Caudate nucleus (tissue), 63 donors: ENCODE measurements at places on chromosomes 4 and X.

- no peak for DNase-seq
Observed at GRCh38 chr4:4642496-4643000, 100.7 kb upstream of the STX18 start.

DNA sequence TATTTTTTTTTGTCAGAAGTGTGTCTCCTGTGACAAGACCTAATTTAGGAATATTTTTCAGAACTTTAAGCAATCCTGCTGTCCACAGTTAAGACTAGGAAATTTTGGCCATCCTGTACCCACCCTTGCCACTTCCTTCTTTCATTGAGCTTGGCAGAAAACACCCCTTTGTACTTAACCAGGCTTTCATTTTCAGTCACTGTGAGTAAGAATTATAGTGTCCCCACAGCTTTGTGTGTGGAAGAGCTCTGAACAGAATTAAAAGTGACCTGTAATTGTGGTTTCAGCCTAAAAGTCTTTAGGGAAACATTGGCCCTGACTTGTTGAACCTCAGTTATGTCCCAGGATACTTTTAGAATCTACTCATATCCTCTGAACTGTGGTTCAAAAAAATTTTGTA is 153.7 kb upstream of the BMP3 start:
- DNase-seq: no peak

DNA sequence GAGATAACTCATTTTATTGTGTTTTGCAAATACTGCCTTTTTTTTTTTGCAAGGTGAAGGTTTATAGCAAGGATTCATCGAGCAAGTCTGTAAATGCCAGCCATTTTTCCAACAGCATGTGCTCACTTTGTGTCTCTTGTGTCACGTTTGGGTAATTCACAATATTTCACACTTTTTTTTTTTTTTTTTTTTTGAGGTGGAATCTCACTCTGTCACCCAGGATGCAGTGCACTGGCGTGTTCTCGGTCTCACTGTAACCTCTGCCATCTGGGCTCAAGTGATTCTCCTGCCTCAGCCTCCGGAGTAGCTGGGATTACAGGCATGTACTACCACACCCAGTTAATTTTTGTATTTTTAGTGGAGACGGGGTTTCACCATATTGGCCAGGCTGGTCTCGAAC is 1.9 kb downstream of the RNF4 start:
- no peak for DNase-seq

DNA sequence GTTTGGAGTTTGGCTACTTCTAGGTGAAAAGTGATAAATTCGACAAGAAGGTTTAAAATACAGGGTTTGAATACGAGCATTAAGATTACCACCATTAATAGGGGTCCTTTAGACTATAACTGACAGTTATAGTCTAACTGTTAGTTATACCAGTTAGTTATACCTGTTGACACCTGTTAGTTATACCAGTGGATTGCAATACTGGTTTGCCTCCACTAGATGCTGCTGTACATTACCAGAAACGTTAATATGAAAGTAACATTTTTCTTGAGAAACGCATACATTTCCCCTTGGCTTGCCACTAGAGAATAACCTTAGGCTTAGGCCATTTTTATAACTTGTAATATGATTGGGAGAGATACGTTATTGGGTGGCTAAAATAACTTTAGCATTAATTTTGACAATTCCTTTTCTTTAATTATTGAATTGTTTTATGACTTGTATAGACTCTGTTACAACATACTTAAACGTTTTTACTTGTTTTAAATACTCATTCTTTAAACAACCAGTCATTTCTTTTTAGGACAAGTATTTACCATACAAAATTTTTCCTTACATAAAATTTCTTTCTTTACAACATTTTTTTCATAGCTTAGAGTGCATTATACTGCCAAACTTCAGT is 911.2 kb downstream of the FSTL5 start:
- DNase-seq: no peak

DNA sequence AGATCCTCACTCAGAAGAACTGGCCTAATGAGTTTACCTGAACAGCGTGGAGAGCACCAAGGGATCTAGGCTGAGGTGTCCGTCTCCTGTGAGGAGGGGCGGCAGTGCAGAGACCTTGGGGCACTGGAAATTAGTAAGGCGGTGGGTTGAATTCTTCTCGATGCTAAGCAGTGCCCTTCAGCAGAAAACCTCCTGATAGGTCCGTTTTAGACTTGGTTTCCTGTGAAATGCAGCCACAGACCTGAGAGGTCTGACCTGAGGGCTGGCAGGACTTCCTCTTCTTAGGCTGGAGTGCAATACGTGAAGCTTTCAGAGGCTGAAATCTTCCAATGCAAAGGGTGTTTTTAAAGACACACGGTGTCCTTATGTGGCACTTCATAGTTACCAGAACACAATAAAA is at the start of gene CLNK:
CLNK (minus strand) TSS at position 138 of the 400 bp plus-strand sequence. CDS start 16,899 bp downstream, outside the sequence.
- no peak for DNase-seq

GRCh38 chr4:28759064-28759463 is 1898.4 kb downstream of the STIM2 start:
- DNase-seq: no peak

- DNase-seq: no peak
Observed at GRCh38 chr4:20764366-20764992, 64.2 kb downstream of the PACRGL start.

DNA sequence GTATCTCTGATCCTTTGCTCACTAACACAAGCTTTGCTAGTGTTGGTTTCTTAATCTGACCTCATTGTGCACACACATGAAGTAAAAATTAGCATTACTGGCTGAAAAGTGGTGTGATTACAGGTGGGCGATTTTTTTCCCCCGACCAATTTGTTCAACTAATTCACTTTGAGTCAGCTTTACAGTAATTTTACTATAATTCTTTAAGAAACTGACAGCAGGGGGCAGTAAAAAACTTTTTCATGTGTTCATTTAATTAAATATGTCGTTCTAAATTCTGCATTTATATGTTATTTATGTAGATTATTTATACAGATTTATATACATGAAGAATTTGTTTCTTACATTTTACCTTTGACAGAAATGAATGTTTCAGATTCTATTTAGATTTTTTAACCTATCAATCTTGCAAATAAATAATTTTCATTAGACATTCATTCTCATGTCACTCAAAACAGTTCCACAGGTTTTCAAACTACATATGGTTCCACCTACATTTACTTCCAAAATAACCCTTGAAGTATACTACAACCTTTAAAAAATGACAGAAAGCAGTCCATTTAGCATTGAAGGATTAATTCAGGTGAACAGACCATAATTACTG is 17.5 kb downstream of the PALLD start:
- DNase-seq: no peak

- no peak for DNase-seq
Observed at GRCh38 chr4:32488690-32489089, 1768.5 kb downstream of the PCDH7 start.

GRCh38 chr4:110119880-110120279 is 78.5 kb downstream of the ELOVL6 start:
- no peak for DNase-seq

DNA sequence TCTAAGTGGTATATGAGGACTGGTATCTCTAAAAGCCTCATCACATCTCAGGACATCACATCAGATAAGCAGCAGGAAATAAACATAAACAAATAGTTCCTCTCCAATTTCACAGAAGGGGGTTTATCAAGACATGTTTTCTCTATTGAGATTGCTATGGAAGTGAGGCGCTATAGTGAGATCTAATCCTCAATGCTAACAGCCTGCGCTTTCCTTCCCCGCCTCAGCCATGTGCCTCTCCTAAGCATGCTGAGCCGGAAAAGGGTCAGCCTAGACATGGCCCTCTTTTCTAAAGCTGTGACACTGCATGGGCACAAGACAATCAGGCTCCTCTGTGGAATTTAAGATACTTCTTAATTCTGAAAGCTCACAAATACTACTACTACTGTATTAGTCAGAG is 286.1 kb downstream of the INPP4B start:
- DNase-seq: no peak

- DNase-seq: no peak
Observed at GRCh38 chr4:175953960-175954521, 111.6 kb upstream of the WDR17 start.

DNA sequence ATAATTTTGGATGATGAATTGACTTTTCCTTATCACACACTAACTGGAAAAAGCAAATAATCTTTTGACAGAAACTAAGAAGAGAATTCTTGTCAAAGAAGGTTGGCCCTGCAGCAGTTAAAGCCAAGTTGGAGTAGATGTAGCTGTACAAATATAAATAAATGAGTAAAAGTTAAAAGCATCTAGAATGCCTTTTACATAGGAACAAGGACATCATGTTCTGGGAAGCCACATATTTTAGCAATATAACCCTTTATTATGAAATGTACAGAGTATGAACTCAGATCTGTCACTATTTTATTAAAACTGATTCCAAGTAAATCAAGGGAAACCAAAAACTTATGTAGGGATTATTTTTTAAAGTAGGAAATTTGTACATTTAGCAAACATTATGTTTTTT is 269.4 kb upstream of the FAT4 start:
- DNase-seq: no peak

- no peak for DNase-seq
Observed at GRCh38 chr4:90960840-90961239, 833.6 kb downstream of the CCSER1 start.

DNA sequence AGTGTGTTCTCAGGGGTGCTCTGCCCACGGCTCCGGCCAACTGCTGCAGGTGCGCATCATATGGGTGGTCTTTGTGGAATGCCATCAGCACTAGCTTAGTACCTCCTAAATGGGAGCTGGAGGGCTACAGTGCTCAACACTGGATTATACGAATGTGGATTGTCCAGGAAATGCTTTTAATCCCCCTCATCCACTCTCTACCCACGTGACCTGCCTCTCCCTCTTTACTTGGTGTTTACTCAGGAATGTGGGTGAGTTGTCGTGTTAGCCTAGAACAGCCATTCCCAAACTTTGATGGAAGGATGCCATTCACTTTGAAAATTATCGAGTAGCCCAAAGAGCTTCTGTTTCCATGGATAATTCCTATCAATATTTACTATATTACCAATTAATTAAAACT is 150.8 kb downstream of the PTTG2 start:
- no peak for DNase-seq

DNA sequence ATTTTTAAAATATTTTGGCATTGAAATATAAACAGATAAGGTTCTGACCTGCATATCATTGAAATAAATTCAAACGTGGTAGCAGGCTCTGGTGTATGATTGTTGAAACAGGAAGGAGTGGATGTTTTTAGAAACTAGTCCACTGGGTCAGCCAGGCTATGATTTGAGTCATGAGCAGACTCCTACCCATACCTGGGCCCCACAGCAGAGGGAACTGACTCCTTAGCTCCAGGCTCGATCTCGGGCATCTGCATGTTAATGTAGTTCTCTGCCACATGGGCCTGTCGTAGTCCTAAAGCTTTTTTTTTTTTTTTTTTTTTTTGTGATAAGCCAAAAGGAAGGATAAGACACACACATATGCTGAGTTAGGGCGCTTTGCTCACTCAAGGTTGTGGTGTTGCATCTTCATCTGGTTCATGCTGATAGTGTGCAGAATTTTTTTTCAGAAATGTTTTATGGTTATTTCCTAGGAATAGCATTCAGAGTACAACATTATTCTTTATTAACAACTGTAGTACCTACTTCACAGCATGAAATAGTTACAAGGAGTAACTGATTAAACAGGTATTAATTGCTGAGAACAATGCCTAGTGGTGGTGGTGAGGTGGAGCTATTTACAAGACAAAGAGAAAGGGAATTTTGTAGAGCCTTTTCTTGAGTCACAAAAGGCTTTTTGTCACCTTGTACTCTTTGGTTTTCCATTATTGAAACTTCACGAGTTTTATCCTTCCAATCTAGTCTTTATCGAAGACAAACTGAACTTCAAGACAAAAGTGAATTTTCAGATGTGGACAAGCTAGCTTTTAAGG is 27.3 kb downstream of the OFD1 start:
- DNase-seq: no peak

DNA sequence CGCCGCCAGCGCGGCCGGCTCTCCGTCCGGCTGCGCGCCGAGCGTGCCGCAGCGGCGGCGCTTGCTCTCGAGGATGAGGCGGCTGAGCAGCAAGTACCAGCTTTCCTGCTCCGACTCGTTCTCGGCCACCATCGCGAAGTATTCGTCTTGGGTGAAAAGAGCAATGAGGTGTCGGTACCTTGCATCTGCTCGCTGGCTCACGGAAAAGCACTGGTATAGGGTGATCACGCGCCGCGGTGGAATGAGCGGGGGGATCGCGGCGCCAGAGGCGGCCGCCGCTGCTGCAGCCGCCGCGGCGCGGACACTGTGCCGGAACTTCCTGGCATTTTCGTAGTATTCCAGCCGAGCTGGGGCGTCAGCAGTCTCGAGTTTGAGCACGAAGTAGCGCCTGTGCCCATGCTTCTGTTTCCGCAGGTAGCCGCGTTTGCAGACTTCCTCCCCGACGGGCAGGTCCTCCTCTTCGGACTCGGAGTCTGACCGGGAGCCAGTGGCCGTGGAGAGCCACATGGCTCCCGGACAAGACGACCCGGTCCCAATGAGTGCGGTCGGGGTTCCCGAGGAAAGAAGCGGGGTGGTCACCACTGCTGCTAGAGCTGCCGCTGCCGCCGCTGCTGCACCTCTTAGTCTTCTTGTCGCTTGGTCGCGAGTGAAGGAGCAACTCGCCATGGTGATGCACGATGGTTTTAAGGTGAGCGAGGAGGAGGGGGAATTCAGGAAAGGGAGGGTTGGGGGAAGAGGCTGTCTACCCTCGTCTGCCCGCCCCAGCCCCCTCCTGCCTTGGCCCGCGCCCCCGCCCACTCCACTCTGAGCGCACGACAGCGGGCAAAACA is 469 bp downstream of the IRS4 start:
- no peak for DNase-seq

DNA sequence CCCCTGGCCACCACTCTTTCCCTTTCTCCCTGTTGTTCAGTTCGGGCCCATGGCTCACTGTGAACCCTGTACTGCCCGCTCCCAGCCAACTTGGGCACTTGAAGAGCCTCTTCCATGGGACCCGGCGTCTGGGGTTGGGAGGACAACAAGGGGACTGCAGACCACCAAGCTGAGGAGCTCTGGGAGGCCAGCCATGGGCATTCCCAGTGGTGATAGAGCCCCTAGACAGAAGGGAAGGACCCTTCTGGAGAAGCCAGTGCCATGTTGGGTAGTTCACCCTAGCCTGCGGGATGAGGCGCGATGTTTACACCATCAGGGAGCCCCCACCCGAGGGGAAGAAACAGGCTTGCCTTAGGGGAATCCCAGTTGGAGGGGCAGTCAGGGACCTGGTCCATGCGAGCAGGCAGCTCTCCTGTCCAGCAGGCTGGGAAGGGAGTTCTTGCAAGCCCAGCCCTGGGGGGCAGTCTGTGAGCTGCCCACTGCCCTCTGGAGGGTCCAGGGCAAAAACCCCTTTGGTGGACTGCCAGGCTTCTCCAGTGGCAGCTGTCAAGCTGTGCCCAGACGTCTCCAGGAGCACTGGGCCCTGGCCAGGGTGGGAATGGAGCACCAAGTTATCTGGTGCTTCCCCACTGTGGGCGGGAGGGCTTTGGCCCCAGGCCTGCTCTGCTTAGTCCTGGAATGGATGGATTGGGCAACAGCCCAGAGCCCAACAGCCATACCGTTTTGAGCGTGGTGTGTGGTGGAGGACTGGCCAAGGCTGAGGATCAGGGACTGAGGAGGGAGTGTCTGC is 23.7 kb upstream of the UBA1 start:
- DNase-seq: no peak

GRCh38 chr4:89022426-89023128 is 34.4 kb downstream of the FAM13A start:
- no peak for DNase-seq
